ENCODE measurements at places on chromosomes 7 and 10. TPM values are rescaled to one million over a fixed set of nuclear protein-coding genes. Genes with fewer than 3 reads are reported as not detected.

CFAP58 gene
- total RNA-seq = 0.26 TPM

- no peak for DNase-seq
Measured at GRCh38 chr7:128867842-128868623, 5.4 kb downstream of the ATP6V1F start.

PAX4 gene
- total RNA-seq = not detected

SPDYE2B gene
- total RNA-seq = not detected

DNA sequence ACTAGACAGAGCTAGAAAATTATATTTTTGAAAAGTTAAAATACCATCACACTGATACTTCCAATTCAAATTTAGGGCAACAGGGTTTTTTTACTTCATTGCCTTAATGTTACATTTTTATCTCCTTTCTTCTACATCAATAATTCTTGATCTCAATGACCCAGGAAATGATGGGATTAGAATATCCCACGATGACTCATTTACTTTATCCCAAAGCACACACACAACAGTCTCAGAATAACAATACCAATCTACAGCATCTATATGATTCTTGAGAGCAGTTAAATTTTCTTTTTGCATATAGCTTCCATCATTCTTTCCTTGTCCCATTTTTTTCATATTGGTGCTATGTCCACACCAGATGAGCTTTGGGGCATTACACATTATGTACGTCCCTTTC lies 98.4 kb upstream of the EEPD1 start:
- no peak for DNase-seq

DNA sequence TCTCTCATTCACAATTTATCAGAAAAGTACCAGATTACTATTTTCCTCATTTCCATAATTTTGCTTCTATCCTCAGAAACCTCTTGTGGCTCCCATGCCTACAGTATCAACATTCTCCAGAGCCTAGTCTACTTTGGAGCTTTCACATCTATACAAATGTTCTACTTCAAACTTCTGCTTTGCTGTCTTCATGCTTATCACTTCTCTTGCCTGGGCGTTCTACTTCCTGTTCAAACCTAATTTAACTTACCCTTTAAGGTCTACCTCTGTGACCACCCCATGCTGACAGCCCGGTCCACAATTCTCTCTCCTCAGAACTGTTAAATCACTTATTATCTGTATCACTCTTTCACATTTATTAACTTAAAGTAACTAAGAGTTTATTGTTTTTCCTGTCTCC lies 6.1 kb upstream of the PTPN12 start:
- peak; percentile 42 for DNase-seq

DNA sequence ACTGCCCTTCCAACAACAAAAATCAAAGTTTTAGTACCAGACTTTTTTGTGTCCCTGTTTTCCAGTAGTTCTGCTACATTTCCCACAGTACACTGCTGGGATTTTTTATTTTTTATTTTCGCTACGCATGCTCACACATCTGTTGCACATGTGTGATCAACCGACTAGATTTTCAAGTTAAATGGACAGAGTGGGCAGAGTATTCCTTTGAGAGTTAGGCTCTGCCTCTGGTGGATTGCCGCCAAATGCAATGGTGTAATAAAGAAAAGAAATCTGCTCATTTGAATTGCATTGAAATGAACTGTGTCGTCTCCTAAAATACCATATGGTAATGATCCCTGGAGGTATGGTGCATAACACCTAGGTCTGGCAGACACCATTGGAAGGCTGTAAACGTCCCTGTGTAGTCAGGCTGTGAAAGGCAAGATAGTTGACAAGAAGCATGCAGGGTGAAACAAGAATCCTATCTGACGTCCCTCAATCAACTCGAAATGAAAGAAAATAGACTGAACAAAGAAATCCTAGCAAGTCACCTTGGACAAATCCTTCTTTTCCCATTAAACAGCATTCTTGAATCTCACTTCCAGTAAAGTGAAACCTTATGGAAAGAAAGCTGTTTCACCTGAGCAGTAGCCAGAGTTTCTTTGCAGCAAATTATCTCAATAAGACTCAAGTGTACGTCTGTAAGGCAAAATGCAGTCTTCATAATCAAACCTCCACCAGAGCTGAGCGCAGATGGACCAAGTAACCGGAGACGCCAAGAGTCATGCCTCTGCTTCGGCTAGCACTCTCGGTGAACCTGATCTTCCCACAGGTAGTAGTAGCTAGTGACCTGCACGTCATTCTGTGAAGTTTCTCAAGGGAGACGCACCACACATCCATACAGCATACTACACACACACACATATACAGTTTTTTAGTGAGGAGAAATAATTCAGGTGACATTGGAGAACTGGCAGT lies 357.3 kb downstream of the CRPPA start:
- DNase-seq = no peak

GPR141 gene
- not detected for total RNA-seq

DNA sequence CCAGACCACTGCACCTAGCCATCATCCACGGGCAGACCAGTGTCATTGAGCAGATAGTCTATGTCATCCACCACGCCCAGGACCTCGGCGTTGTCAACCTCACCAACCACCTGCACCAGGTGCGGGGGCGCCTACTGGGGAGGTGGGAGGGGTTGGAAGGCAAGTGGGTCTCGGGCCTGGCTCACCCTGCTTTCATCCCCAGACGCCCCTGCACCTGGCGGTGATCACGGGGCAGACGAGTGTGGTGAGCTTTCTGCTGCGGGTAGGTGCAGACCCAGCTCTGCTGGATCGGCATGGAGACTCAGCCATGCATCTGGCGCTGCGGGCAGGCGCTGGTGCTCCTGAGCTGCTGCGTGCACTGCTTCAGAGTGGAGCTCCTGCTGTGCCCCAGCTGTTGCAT lies 4.6 kb downstream of the NFKB2 start:
- DNase-seq = no peak

DNA sequence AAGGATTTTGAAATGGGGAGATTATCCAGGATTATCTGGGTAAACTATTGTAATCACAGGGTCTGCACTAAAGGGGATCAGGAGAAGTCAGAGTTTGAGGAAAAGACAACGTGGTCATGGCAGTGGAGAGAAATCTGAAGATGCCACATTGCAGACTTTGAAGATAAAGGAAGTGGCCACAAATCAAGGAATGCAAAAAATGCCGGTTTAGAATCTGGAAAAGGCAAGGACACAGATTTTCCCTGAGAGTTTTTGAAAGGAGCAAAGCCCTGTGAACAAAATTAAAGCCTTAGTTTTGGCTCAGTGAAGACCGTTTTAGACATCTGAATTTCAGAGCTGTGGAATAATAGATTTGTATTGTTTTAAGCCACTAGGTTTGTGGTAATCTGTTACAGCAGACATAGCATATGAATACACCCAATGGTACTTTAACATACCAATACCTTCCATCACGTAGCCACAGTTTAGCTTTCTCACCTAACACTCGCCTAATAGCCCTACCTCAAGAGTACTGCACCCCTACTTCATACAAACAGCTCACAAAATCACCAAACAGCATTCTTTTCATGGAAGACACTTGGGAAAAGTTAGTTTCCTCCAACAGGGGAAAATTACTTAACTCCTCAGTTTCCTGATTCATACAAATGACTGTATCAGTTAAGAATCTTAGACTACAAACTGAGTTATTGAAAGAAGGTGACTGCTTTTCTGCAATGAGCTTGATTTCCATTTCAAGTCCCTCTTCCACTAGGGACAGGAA lies 446.5 kb downstream of the INHBA start:
- DNase-seq = no peak

DNA sequence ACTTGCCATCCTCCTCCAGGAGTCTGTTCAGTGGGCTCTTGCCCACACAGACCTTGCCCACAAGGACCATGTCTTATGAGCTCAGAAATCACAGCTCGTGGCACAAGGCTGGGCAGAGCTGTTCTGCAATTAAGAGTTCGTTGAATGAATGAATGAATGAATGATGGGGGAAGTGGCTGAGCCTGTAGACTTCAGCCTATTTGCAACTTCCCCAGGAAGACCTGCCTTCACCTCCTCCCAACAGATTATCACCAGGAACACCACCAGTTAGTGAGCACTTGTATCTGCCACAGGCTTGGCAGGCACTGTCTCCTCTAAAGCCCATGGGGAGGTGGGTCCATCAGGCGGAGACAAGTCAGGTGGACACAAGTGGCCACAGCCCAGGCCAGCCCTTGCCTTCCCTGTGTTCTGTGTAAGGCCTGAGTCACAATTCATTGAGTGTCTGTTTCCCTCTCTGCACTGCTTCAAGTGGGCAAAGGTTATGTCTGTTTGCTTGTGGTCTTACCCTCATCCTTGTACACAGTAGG lies 1.8 kb upstream of the FGF8 start:
- no peak for DNase-seq

- no peak for DNase-seq
Measured at GRCh38 chr7:104175361-104175984, 32.3 kb downstream of the ORC5 start.

RAB18 gene
- 34.9 TPM for total RNA-seq

BTBD16 gene
- not detected for total RNA-seq

WNT16 gene
- total RNA-seq = not detected

GNAI1 gene
- not detected for total RNA-seq

SEMA4G gene
- total RNA-seq = not detected

CNTNAP2 gene
- not detected for total RNA-seq
